Cardiac fibroblast (primary cell): ENCODE measurements at places on chromosomes 5 and 9.

GRCh38 chr9:128419061-128419925 lies 1.4 kb upstream of the CERCAM start:
- DNase-seq, result peak; percentile 52

DNA sequence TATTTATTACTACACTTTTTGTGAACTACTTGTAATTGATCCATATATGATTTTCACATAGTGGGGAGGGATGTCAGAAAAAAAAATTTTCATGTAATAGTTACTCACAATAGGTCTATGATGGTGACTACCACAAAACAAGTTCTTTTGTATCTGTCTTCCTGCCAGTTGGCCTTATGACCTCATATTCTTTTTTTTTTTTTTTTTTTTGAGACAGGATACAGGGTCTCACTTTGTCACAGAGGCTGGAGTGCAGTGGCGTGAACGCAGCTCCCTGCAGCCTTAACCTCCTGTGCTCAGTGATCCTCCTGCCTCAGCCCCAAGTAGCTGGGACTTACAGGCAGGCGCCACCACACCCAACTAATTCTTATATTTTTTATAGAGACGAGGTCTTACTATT lies 10.9 kb downstream of the SEC24A start:
- DNase-seq, result no peak

DNA sequence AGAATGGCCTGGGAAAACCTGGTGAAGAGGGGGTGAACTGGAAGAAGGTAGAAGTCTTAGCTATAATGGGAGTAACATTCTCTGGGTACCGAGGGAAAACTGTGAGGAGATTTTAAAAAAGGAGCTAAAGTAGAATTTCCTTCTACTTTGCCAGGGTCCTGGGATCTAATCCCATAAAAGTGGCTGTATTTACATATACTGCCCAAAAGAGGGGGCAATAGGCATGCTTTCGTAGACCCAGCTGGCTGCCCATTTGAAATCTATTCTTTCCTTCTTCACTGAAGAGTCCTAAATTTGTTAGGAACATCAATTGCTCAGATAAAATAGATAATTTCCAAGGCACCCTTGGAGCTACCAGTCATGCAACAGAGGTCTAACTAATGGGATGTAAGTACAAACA lies 159.2 kb downstream of the CDC42SE2 start:
- DNase-seq, result peak; percentile 52

GRCh38 chr5:127506616-127507015 lies 10.8 kb upstream of the PRRC1 start:
- DNase-seq, result no peak

GRCh38 chr5:8845296-8845695 lies 700.6 kb downstream of the SEMA5A start:
- peak; percentile 74 for DNase-seq

- no peak for DNase-seq
Observed at GRCh38 chr9:98808411-98808815, 943 bp downstream of the GALNT12 start.

- DNase-seq, result peak; percentile 19
Observed at GRCh38 chr5:149730620-149731331, 666 bp downstream of the PPARGC1B start.
